Thymus (tissue), 14 donors: ENCODE measurements at places on chromosomes 6 and 20. TPM values are rescaled to one million over a fixed set of nuclear protein-coding genes. Genes with fewer than 3 reads are reported as not detected.

- no peaks in the 10 kb centered on the region for H3K36me3 ChIP-seq
- no peaks in the 10 kb centered on the region for H3K27me3 ChIP-seq
- no peak overlapping the region for H3K4me3 ChIP-seq
- H3K4me1 ChIP-seq, result peaks cover 2% of the 10 kb centered on the region
- no peak overlapping the region for H3K27ac ChIP-seq
Measured at GRCh38 chr6:75488033-75488432, 5.6 kb downstream of the FILIP1 start.

DNA sequence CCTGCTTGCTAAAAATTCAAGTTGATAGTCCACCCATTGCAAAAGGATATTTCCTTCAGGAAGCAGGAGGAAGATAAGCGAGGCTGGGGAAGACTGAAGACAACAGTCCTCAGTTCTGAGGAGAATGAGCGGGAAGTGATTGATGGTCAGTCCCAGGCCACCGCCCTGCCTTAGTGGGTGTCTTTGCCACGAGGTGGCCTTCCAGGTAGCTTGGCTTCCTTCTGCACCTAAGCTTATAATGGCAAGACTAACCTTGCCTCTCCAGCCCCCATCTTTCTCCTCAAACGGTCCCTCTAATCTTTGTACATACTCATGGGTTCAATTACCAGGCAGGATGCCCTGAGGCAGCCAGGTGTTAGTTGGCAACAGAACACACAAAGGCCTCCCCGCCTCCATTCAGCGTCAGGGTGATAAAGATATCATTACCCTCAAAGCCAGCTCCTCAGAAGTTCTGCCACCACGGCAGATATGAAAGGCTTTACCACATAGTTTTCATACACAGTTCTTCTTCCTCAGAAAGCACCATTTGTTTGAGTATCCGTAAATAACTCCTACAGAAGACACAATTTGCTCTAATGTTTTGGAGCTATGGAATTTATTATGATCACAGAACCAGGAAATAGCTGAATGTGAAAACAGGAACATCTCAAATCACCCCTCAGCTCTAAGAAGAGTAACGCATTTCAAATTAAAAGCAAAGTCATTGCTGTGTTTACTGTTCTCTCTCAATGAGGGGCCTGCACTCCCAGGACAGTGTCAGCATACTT, 249.4 kb downstream of the ATXN1 start:
- H3K4me3 ChIP-seq, result no peak overlapping the region
- no peak overlapping the region for H3K27ac ChIP-seq
- no peak for DNase-seq
- peaks cover 34% of the 10 kb centered on the region for H3K4me1 ChIP-seq

DNA sequence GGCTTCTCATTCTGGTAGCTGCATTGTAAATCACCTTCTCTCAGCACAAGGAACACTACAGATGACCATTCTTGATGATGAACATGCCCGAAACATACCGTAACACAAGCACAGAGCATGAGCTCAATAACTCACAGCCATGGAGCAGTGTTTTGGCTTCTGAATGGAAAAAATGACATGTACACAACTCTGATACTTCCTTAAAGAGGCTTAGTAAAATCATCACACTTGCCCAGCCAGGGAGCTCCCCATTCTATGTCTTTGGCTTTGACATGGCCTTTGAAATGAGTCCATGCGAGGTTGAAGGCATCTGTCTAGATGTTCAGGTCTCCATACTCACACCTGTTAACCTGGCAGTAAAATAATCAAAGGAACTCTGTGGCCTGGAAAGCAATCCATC, 87.6 kb downstream of the MYB start:
- no peaks in the 10 kb centered on the region for H3K27me3 ChIP-seq
- no peak overlapping the region for H3K4me3 ChIP-seq
- peak overlapping the region; percentile 38 for H3K27ac ChIP-seq
- peaks cover 62% of the 10 kb centered on the region for H3K4me1 ChIP-seq
- no peak for DNase-seq
- peaks cover 2% of the 10 kb centered on the region for H3K36me3 ChIP-seq

GRCh38 chr6:54448617-54449016, 140.4 kb downstream of the TINAG start:
- H3K27ac ChIP-seq, result no peak overlapping the region
- H3K27me3 ChIP-seq, result no peaks in the 10 kb centered on the region
- H3K36me3 ChIP-seq, result no peaks in the 10 kb centered on the region
- no peaks in the 10 kb centered on the region for H3K4me1 ChIP-seq

DNA sequence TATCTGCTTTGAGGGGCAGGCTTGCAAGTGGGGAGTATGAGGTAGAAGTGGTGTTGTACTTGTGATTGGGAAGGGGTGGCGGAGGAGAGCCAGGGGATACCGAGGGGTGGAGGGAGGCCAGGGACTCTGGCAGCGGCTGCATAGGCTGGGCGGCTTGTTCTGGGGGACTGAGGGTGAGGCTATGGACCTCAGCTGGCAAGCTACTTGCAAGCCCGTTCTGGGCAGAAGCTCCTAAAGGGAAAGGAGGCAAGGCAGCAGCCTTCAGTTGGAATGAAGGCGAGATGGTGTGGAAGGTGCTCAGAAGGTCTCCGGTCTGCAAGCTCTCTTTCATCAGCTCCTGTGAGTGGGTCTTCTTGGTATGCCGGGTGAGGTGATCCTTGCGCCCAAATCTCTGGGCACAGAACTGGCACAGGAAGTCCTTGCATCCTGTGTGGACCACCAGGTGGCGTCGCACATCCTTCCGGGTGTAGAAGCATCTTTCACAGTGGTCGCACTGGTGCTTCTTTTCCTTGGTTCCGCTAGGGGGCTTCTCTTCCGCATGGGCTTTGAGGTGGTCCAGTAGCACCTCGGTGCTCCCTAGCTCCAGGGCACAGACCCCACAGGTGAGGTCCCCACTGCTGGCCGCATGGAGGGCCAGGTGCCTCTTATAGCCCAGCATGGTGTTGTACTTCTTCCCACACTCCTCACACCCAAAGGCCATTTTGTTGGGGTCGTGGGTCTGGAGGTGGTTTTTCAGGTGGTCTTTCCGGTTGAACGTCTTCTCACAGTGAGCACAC, 66.0 kb downstream of the PLAGL1 start:
- H3K36me3 ChIP-seq, result no peaks in the 10 kb centered on the region
- peak; percentile 57 for DNase-seq
- no peaks in the 10 kb centered on the region for H3K27me3 ChIP-seq
- H3K4me3 ChIP-seq, result no peak overlapping the region
- no peak overlapping the region for H3K27ac ChIP-seq

ELOVL2 gene
- total RNA-seq, result 0.76 TPM
